Liver (tissue), 10 donors: ENCODE measurements at places on chromosomes 2 and 18.

- no peak overlapping the region for H3K4me3 ChIP-seq
- H3K36me3 ChIP-seq, result no peaks in the 10 kb centered on the region
- no peaks in the 10 kb centered on the region for H3K27me3 ChIP-seq
- H3K4me1 ChIP-seq, result no peaks in the 10 kb centered on the region
Measured at GRCh38 chr2:179802051-179802882, 59.1 kb downstream of the ZNF385B start.

GRCh38 chr2:85951351-85952067 lies 62.7 kb upstream of the ST3GAL5 start:
- peak; percentile 35 for DNase-seq
- no peaks in the 10 kb centered on the region for H3K36me3 ChIP-seq

GRCh38 chr2:170817093-170818035 lies 677 bp downstream of the GAD1 start:
- DNase-seq, result no peak
- peaks cover 39% of the 10 kb centered on the region for H3K27me3 ChIP-seq
- H3K36me3 ChIP-seq, result no peaks in the 10 kb centered on the region
- H3K27ac ChIP-seq, result no peak overlapping the region
- peaks cover 21% of the 10 kb centered on the region for H3K4me1 ChIP-seq
- peak overlapping the region; percentile 9 for H3K4me3 ChIP-seq

GRCh38 chr2:229701716-229702115 lies 12.6 kb downstream of the DNER start:
- no peak overlapping the region for H3K27ac ChIP-seq
- DNase-seq, result no peak
- H3K4me3 ChIP-seq, result no peak overlapping the region
- H3K36me3 ChIP-seq, result no peaks in the 10 kb centered on the region
